ENCODE measurements at places on chromosomes 12 and 14.

DNA sequence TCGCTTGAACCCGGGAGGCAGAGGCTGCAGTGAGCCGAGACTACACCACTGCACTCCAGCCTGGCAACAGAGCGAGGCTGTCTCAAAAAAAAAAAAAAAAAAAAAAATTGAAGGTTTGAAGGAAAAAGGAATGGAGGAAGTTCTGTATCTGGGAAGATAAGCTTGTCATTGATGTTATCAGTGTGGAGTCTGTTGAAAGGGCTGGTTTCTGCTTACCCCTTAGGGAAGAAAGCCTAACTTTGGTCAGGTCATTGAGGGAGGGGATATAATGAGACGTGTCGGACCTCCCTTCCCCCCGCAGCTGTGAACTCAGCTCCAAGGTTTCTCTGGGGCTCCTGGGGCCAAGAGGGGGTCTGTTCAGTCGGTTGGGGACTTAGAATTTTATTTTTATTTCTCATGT is 16.4 kb downstream of the DAO start:
- no peak for DNase-seq

- no peak for DNase-seq
Measured at GRCh38 chr12:79451978-79452377, 238.8 kb downstream of the PAWR start.

- peak; percentile 48 for DNase-seq
Measured at GRCh38 chr12:106301611-106302321, 767 bp upstream of the TCP11L2 start.

DNA sequence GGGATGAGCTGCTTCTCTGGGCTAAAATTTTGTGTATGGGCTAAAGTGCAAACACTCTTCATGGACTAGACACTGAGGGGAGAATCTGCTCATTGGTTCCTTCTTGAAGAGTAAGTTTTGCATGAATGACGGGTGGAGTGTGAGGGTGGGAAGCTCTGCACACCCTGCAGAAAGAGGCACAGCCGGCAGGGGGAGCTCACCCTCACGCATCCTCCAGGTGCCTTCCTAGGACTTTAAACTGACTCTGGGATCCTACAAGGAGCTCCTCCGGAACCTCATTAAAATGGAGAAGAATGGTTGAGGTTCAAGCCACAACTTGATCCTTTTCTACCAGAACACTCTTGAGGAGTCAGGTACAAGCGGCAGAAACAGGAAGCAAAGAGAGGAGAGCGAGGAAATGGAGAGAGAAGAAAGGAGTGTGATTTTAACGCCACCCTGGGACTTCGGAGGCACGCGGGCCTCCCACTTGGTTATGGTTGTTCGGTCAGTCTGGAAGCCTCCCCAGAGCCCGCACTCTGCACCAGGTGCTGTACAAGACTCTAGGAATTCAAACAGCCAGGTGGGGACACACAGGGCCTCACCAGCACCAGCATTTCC is 87.5 kb downstream of the SETD3 start:
- DNase-seq = peak; percentile 37

DNA sequence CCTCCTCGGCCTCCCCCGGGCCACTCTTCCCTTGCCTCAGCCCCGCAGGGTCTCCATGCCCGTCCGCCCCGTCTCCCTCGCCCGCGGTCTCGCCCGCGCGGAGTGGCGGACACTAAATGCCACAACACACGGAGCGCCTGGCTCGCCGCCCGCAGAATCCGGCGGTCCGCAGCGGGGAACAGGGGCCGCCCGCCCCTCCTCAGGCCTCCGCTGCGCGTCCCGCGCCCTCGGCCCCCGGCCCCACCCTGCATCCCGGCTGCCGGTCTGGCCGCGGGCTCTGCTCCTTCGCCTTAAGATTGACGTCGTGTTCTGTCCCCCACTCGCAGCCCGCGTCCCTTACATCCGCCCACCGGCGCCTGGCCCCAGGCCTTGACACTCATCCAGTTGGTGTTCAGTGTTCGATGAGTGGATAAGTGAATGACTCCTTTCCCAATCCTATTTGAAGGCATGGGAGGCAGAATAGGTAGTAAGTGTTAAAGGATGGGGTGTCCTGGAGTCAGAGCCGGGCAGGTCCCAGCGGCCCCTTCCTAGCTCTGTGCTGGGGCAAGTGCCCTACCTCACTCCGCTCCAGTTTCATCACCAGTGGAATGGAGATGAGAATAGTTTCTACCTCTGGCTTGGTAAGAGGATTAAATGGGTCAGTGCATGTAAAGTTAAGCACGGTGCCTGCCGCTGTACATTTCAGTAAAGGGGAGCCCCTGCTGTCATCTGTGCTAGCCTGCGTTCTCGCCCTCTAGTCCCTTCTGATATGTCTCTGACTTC is 622 bp downstream of the TECPR2 start:
- peak; percentile 30 for DNase-seq

GRCh38 chr12:114306646-114307045 is 99.3 kb downstream of the TBX5 start:
- no peak for DNase-seq

DNA sequence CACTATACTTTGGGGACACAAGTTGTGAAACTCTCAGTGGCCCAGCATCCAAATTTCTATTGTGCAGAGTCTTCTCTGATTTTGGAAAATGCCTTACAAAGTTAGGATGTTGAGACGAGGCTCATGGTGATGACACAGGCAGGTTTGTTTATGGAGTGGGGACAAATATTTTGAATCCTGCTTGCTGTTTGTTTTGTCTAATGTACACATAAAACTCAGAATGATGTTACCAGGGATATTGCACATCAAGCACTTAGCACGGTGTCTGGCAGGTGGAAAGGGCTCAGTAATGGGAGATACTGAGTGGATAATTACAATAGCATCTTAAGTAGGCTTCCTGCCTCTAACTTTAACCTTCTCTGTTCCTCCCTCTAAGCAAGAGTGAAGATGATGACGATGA is 628.9 kb upstream of the TBX3 start:
- no peak for DNase-seq

GRCh38 chr14:69873877-69874780 is 5.1 kb upstream of the SMOC1 start:
- DNase-seq = no peak

DNA sequence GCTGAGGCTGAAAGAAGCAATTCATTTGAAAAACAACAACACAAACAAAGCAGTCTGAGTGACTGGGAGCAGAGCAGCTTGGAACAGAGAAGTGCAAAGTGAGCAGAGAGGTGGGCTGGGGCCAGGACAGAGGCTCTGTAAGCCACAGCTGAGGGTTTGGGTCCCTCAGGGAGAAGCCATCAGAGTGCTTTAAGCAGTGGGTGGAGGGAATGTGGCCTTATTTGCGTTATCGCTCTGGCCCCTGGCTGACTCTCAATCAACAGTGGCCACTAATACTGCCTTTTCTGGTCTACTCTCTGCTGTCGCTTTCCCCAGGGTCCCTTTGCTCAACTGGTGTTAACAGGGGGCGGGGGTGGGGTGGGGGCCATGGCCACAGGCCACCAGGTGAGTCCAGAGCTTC is 44.2 kb downstream of the IRF2BPL start:
- DNase-seq = no peak

DNA sequence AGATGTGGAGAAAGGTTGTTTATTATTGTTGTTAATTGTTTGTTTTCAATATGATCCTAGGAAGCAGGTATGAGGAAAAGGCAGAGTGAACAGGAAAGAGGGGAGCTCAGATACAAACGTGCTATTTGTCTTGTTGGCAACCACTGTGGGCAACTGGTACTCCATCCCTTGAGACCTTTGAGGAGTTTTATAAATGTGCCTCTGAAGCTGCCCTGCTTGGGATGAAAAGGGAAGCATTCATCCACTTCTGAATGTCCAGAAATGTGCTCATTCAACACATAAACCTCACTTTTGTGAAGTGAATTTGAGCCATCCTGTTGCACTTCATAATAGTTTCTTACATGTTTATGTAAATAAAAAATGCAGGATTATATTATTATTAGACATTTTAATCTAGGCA is 164.3 kb upstream of the PDZRN4 start:
- no peak for DNase-seq

DNA sequence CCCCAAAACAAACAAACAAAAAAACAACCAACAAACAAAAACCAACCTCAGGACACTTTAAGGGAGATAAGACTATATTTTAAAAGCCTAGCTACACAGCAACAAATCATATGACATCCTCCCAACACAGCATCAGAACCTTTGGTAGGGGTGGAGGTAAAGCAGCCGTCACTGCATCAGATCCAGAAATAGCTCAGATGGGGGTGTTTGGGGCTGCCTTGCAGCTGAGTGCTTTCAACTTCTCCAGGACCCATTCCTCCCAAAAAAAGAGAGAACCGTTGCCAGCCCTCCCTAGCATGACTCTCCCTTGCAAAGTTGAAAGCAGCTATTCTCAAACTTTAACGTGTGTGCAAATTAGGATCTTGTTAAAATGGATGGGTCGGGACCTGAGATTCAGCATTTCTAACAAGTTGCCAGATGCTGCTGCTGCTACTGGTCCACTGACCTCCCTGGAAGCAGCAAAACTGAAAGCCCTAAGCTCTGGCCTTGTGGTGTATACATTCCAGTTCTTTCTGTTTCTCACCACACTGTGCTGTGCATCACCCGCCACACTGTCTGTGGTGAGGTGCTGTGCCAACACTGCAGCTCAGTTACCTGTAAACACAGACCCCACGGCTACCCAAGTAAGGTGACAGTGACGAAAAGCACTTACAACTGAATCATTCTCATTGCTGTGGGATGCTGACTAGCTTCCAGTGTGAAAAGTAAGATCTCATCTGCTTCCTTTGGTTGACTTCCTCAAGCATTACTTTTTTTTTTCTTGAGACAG is 54.0 kb downstream of the SLC38A1 start:
- peak; percentile 92 for DNase-seq

DNA sequence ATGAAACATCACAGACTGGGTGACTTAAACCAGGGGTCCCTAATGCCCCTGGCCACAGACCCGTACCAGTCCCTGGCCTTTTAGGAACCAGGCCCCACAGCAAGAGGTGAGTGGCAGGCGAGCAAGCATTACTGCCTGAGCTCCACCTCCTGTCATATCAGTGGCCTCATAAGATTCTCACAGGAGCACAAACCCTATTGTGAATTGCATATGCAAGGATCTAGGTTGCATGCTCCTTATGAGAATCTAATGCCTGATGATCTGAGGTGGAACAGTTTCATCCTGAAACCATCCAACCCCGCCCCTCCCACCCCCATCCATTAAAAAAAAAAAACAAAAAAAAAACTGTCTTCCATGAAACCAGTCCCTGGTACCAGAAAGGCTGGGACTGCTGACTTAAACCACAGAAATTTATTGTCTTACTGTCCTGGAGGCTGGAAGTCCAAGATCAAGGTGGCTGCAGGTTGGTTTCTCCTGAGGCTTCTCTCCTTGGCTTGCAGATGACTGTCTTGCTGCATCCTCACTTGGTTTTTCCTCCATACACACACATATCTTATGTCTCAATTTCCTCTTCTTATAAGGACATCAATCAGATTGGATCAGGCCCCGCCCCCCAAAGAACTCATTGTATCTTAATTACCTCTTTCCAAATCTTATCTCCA is 235.9 kb downstream of the CHST11 start:
- no peak for DNase-seq

DNA sequence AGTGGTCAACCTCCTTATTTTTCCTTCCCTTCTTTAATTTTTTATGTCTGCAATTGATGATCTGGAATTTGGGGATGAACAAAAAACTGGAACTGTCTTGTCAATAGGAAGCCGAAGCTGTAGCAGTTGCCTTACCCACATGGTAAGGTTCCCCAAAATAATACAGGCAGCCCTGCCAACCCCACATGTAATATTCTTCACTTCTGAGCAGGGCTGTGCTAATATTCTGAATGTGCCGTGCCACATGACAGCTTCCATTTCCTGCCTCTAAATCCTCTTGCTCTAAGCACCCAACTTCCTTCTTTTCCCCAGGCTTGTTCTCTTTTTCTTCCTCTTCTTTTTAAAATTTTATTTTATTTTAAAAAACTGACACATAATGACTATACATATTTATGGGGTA is 39.6 kb downstream of the GPATCH2L start:
- no peak for DNase-seq

DNA sequence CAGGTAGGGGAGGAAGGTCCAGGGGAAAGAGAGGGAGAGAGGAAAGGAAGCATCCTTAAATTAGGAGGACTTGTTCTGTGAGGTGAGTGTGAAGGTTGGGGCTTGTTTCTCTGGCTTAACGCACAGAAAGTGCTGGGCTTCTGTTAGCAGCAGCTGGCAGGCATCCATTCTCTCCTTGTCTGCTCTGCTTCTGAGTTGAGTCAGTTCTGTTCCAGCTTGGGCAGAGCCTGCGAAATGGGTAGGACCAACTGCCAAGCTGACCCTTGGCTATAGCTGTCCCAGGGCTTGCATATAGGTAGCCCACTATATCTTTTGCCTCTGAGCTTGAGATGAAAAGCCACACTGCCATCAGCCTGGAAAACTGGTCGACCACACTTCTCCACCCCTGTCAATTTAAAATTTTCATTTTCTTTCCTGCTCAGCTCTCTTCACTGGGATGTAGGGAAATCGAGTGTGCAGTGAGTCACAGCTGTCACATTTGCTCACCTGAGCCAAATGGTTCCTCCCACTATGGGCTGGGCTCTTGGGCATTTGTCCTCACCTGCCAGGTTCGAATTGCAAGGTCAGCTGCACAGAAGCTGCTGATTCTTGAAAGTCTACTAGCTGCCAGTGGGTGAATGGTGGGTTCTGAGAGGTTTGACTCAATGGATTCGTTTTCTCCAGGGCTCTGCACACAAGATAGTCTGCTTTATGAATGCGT is 256.4 kb upstream of the PWP1 start:
- no peak for DNase-seq

All from activated CD4-positive, alpha-beta T cell treated with anti-CD3 and anti-CD28 coated beads, Interleukin-2, Interleukin-6, amounts not matched to agents 100 ng/mL and 50 ng/mL, durations not matched to agents 16 hours and 8 hours (primary cell).